ENCODE measurements at places on chromosomes 4 and X.

GRCh38 chr4:186606591-186606992 is 51.2 kb upstream of the MTNR1A start:
- DNase-seq, result no peak

GRCh38 chr4:11297201-11297600 is 131.5 kb downstream of the HS3ST1 start:
- DNase-seq, result no peak

- no peak for DNase-seq
These were observed 1.2 kb downstream of the IRS4 start for GRCh38 chrX:108735091-108735678.

DNA sequence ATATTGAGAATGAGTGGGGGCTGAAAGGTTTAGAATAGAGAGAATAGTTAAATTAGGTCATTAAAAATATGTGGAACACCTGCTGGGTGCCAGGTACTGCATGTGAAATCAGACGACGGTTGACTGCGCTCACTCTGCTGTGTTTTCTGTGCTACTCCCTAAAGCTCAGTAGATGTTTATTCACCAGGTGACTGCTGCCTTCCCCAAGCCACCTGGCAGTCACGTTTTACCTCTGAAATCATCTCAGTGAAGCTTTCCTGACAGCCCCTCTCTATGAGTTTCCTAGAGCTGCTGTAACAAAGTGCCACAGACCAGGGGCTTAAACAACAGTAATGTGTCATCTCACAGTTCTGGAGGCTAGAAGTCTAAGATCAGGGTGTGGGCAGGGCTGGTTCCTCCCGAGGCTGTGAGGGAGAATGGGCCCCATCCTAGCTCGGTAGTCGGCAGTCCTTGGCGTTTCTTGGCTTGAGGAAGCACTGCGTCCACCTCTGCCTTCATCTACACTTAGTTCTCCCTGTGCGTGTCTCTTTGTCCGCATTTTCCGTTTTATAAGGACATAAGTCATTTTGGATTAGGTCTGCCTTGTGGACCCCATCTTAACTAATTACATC is 25.3 kb downstream of the ADD1 start:
- DNase-seq, result no peak
